Calu3 (cell line): ENCODE measurements at places on chromosomes 5 and 9.

- DNase-seq, result no peak
These were observed 66.7 kb downstream of the SMIM23 start for GRCh38 chr5:171852255-171852681.

- DNase-seq, result no peak
These were observed 578.0 kb downstream of the EFNA5 start for GRCh38 chr5:107092695-107093094.

DNA sequence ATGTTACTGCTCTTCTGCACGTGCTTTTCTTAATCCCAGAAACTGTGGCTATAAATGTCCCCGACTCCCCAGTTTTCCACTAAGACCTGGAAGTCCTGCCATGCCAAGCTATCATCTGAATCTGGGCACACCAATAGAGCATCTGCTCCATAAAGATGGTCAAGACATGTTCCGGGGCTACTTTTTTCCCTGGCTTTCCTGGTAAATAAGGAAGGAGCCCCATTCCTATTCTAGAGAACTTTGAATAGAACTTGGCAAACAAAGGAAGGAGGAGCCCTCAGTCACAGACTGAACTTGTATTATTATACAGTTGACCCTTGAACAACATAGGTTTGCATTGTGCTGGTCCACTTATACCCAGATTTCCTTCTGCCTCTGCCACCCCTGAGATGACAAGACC lies 182.9 kb downstream of the CCDC192 start:
- peak; percentile 38 for DNase-seq

- no peak for DNase-seq
These were observed 1.5 kb downstream of the STXBP1 start for GRCh38 chr9:127613583-127613954.

- DNase-seq, result no peak
These were observed 157.0 kb upstream of the PPP1R2B start for GRCh38 chr5:156693113-156693512.

- no peak for DNase-seq
These were observed 138.1 kb upstream of the HMHB1 start for GRCh38 chr5:143673676-143674468.
